ENCODE measurements at places on chromosomes 12 and 14.

- DNase-seq, result no peak
Measured at GRCh38 chr12:3871356-3871755, 1.8 kb downstream of the PARP11 start.

GRCh38 chr12:5798242-5799015 lies 146.6 kb downstream of the ANO2 start:
- no peak for DNase-seq

- DNase-seq, result no peak
Measured at GRCh38 chr14:57060276-57060955, 208.3 kb downstream of the EXOC5 start.

- no peak for DNase-seq
Measured at GRCh38 chr12:59404109-59404650, 191.6 kb upstream of the SLC16A7 start.

DNA sequence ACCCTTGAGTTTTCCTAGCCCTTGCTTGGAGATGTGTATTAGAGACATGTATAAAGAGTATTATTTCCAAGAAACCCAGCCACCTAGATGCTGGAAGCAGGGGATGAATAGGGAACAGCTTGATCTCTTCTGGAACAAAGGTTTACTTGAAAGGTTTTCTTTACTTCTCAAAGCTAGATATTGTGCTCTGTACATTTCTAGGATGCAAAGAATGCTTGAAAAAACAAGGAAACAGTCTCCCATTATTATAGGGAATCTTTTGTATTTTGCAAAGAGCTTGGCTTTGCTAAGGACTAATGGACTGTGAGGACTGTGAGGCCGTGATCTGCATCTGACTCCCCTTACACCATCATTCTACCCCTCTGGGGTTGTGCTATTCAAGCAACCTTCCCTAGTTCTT lies 77.9 kb downstream of the PRICKLE1 start:
- DNase-seq, result no peak

- no peak for DNase-seq
Measured at GRCh38 chr12:57129321-57129842, 1.1 kb downstream of the LRP1 start.

DNA sequence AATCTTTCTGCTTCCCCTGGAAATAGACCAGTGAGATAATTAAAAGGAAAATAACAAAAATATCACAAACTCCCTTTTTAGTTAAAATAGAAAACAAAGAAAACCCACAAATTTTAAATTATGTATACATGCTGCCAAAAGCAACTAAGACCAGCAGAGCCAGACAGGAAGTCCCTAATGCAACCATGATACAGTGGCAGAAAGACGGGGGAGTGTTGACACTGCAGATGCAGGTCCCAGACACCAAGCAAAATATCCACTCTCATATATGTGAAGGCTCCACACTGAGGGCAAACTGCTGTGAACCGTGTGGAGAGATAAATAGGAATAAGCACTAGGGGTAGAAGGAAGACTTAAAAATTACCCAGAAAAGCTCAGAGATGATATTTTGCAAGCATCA lies 401.0 kb downstream of the BTG1 start:
- DNase-seq, result no peak

DNA sequence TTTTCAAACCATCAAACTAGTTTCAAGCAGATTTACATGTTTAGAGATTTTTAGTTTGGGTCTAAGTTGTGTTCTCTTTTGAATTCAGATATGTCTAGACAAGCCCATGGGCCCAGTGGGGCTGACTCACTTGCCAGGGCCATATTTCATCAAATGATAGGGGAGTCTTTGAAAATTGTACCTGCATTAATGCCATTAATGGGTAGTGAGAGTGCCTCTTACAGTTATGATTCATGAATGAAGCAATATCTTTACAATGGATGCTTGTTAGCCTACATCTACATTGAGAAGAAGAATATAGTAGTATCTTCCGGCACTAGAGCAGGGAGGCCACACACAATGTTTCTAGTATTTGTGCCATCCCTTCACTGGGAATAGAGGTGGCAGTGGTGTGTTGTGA lies 174.2 kb upstream of the E2F7 start:
- no peak for DNase-seq

DNA sequence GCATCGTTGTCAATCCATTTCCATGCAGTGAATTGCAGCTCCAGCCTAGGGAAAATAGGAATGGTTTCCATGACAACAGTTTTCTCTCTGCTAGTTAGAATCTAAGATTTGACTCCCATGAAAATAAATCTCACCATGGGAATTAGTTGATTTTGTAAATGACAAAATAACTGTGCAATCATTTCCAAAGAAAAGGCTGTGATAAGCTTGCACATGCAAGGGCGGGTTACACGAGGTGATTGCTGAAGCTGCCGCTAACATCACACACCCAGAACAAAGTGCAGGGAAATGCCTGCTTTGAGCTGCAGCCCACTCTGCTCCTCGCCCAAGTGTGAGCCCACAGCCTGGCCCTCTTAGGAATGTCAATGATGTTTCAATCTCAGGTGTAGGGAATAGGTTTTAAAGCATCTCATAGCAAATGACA lies 53.8 kb downstream of the TRIM9 start:
- no peak for DNase-seq

DNA sequence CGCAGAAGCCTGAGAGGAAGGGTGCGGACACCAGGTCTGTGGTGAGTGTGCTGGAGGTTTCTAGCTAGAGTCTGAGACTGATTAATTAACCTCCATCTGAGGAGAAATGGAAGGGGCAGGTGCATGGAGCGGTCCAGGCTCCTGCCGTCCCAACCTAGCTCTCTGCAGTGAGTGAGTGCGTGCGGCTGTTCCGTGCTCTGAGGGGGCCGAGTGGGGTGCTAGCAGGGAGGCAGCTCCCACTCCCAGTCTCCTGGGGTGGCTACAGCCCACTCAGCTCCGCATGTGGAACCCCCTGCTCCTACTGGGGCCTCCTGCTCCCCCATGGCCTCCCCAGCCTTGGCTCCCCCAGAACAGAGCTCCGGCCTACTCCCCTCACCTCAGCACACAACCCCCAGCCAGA lies 2.9 kb downstream of the LRTM2 start:
- no peak for DNase-seq

- no peak for DNase-seq
Measured at GRCh38 chr14:54920052-54920451, 17.4 kb upstream of the GCH1 start.

DNA sequence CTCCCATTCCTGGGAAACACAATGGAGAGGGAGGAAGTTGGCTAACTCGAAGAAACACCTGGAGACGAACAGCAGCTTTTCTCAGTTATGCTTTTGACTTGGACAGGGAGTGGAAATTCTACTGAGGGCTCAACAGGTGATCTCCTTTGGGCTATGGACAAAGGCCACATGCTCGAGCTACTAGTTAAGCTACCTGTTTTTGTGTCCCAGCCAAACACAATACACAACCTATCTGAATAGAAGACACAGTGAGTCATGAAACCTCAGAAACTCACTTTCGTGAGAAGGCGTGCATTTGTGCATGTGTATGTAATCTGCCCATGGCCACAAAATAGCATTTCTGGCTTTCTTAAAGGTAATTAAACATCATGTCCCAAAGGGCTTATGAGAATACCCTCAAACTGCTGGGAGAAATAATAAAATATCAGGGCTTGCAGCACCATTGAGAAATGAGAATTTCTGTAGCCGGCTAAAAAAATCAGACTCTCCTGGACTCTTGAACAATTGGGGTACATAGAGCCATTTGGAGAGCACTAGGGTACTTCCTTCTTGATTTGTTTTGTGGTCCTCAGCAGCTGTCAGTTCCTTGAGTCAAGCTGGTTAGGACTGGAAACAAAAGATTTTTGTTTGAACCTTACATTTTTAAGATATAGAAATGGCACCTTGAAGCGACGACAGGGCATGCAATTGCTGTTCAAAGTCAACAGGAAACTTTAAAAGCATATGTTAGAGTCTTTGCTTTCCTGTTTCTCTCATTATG lies 85.5 kb upstream of the PTHLH start:
- DNase-seq, result no peak

Measured in activated T-helper 1 cell treated with Interleukin-2 at 50 U/mL for 16 hours (primary cell).